Stimulated activated CD8-positive, alpha-beta memory T cell treated with anti-CD3 and anti-CD28 coated beads, Interleukin-4, amount 100 ng/mL, for 1 hour (primary cell): ENCODE measurements at places on chromosomes 2 and 18.

GRCh38 chr2:241271706-241272302 is 43.7 kb downstream of the HDLBP start:
- peak; percentile 18 for DNase-seq

DNA sequence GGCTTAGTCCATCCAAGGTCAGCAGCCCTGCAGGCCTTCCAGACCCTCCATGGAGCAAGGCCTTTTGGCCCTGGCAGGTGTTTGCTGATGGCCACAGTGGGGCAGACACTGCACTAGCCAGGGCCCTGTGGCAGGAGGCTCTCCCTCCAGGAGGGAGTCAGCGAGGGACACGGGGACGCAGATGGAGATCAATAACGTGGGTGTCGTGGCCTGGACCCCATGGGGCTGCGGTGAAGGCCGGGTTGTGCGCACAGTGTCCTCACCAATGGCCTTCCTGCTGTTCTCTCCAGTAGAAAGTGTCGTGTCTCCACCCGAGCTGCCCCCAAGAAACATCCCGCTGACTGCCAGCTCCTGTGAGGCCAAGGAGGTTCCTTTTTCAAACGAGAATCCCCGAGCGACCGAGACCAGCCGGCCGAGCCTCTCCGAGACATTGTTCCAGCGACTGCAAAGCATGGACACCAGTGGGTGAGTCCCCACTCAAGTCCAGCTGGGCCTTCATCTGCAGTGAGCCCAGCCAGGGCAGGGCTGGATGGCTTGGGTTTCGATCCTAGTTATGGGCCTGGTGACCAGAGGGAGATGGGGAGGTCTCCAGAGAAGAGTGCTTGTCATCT is 65.4 kb downstream of the INPP5D start:
- DNase-seq = no peak

- no peak for DNase-seq
Measured at GRCh38 chr2:29733213-29733612, 188.2 kb downstream of the ALK start.

DNA sequence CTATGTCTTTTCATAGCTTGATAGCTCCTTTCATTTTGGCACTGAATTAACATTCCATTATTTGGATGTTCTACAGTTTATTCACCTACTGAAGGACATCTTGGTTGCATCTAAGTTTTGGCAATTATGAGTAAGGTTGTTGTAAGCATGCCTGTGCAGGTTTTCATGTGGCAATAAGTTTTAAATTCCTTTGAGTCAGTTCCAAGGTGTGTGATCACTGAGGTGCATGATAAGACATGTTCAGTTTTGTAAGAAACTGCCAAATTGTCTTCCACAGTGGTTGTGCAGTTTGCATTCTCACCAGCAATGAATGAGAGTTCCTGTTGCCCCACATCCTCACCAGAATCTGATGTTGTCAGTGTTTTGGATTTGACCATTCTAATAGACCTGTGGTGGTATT is 24.2 kb downstream of the XDH start:
- no peak for DNase-seq

DNA sequence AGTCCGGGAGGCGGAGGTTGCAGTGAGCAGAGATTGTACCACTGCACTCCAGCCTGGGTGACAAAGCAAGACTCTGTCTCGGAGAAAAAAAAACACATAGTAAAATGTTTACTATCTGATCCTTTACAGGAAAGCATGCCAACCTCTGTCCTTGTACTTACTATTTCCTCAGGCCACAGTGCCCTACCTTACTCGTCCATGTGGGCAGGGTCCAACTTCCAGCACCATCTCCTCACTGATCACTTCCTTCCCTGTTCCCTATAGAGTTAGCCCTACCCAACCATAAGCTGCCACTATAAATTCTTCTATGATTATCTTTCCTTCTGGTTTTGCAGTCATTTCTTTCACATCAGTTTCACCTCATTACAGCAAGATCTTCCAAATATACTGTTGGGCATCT is 136.2 kb downstream of the MYO5B start:
- no peak for DNase-seq

DNA sequence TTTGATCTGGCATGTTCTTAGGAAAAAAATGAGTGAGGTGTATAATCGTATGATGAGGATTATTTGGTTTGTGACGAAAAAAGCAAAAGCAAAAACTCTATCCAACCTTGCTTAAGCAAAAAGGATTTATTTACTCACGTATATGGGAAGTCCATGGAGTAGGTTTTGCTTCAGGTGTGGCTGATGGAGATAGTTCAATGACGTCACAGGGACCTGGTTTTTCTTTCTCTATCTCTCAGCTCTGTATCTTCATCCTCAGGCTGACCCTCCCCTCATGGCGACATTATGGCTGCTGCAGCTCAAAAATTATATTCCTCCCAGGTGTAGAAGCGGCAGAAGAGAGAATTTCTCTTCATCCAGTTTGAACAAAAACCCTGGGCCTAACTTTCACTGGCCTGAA is 8.9 kb downstream of the TMSB10 start:
- DNase-seq = no peak

DNA sequence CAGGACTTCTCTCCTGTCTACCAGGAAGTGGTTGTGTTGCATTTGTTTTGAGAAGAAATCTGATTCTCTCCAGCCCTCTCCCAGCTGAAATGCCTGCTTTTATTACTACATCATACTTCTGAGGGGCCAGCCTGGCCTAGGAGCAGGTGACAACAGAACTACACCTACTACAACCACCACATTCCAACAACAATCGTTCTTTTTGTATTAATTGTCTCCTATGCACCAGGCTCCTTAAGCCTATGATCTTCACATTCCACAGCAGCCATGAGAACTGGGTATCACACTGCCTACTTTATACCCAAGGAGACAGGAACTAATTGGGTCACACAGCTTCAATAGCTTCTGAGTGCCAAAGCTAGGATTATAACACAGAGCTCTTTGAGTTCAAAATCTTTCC is 167.7 kb downstream of the TDRD15 start:
- no peak for DNase-seq

DNA sequence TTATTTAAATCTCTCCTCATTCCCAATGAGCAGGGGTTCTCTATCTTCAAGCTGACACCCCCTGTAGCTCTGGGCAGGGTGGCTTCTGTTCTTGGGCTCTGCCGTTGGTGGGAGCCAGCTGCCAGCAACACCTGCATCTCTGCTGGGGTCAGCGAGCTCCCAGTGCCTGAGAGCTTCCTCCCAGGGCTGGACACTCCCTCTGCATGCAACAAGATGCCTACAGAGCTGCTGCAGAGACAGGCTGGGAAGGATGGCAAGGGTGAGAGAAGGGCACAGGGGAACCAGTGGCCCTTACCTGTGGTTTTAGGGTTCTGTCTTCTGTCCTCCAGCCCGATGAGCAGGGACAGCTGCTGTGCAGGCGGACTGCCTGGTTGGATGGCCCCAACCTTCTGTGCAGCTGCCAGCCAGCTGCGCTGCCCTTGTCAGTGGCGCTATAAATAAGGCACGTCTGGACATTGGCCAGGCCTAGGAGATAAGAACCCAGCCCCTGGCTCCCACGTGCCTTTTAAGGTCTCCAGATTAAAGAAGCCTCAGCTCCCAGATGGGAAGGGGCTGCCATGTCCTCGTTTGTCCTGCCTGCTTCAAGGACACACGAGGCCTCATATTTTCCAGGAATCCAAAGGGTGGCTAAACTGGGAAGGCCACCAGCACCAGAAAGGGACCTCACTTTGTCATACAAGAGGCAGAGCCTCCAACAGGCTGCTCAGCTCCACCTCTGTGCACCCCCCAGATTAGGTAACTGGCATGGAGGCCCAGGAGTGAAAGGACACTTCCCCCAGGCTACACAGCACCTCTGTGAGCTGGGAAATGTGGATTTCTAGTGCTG is 39.5 kb upstream of the FHL2 start:
- no peak for DNase-seq

DNA sequence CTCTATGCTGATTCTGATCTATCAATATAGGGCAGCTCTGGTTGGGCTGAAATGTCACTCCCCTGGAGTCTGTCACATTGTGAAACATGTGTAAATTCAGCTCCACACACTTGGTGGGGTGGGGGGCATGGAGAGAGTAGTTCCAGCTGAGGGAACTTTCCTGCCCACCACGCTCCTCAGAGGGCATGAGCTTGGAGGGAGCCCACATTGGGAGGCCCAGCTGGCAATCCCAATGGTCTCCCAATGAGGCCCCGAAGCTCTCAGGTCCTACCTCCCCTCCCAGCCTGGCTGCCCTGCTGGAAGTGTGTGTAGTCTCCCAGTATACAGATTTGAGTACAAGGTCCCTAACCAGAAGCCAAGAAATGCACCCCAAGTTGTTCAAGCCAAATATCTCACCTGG is 31.5 kb downstream of the GYPC start:
- DNase-seq = no peak

DNA sequence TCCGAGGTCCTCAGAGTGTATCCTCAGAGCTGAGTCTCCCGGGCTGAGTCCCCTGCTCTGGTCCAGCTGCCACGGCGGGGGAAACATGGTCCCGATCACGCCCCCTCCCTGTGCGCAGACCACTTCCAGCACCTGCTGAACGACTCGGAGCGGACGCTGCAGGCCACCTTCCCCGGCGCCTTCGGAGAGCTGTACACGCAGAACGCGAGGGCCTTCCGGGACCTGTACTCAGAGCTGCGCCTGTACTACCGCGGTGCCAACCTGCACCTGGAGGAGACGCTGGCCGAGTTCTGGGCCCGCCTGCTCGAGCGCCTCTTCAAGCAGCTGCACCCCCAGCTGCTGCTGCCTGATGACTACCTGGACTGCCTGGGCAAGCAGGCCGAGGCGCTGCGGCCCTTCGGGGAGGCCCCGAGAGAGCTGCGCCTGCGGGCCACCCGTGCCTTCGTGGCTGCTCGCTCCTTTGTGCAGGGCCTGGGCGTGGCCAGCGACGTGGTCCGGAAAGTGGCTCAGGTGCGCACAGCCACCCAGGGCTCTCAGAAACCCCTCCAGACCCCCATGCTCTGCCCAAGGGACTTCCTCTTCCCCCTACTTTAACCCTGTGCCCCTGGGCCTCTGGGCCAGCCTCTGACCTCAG is 26.7 kb downstream of the GPC1 start:
- no peak for DNase-seq

GRCh38 chr2:26874514-26874913 is 26.6 kb downstream of the DPYSL5 start:
- no peak for DNase-seq

- DNase-seq = no peak
Measured at GRCh38 chr2:45826460-45826859, 175.0 kb downstream of the PRKCE start.

DNA sequence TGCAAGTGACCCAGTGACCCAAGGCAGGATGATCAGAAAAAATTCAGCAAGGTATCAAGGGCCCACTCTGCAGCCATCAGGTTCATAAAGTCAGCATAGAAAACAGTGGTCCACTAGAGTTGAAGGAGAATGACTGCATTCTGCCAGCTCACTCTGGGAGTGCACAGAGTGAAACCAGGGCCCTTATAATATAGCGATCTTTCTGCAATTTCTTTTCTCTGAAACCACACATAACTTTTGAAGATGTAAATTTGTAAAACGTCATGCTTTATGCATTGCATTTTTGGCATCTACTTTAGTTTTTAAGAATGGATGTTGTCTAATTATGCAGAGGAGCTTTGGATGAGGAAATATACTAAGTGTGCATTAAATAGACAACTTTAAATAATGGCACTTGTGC is 225.0 kb upstream of the SMIM21 start:
- no peak for DNase-seq

DNA sequence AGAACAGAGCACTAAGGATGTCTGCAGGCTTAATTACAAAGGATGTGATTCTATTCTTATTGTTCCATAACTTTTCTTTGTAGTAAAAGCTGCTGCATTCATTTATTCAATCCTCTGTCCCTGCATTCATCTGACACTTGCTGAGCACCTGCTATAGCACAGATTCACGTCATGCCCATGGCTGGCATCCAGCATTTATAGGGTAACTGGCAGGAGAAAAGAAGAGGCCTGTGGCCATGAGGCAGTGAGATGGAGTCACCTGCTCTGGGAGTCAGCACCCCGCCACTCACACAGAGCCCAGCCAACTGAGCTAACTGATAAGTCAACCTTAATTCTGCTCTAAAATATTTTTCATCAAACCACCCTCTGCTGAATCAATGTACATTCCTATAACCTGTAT is 18.3 kb upstream of the CDC42EP3 start:
- no peak for DNase-seq

GRCh38 chr18:70553245-70553935 is 264.5 kb downstream of the SOCS6 start:
- DNase-seq = no peak

- no peak for DNase-seq
Measured at GRCh38 chr18:48751727-48752468, 198.9 kb downstream of the SMAD7 start.

GRCh38 chr2:171436307-171436706 is 2.3 kb downstream of the DCAF17 start:
- DNase-seq = no peak

DNA sequence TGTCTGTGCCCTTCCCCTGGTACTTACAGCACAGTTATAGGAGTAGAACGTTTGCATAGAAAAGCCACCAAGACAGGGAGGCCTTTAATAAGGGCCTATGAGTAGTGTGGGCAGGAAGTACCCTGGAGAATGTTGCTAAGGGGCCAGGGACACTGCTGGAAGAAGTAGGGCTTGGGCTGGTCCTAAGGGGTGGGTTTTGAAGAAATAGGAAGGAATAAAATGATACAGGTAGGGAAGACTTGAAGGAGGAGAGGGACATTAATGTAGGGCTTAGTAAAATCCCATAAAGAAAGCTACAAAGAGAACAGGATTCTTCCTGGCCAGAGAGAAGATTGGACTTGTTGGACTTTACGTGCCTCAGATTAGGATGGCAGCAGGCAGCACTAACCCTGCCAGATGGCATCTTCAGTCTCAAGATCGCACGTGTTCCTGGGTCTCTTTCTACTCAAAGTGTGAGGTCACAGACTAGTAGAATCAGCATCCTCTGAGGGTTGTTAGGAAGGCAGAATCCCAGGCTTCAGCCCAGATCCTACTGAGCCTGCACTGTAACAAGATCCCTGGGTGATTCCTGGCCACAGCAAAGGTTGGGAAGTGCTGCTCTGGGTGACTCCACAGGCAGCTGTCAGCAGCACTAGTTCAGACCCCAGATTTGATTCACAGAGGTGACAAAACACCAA is 39.2 kb downstream of the EPAS1 start:
- DNase-seq = no peak

GRCh38 chr18:22606563-22607283 is 189.0 kb upstream of the CTAGE1 start:
- DNase-seq = no peak

DNA sequence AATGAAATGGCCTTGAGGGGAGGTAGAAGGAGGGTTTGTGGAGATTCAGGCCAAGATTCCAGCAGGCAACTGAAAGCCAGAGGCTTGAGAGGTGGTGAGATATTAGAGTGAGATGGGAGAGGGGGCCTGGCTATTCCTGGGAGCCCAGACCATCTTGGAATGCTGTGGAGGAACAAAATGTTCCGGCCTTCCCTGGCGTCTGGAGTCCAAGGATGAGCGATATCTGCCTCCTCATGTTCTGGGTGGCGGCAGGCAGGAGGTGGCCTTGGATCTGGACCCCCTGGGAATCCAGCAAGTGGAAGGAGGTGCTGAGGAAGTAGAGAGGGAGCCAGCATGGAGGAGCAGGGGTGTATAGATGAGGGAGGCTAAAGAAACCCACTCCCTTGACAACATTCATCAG is 335.9 kb downstream of the CYP26B1 start:
- no peak for DNase-seq

- no peak for DNase-seq
Measured at GRCh38 chr18:78092901-78093300, 843.3 kb downstream of the GALR1 start.
